MM.1S (cell line): ENCODE measurements at places on chromosomes 7 and 10.
A peak's percentile ranks its signal among the peaks of the same experiment; 100 is the strongest.

DNA sequence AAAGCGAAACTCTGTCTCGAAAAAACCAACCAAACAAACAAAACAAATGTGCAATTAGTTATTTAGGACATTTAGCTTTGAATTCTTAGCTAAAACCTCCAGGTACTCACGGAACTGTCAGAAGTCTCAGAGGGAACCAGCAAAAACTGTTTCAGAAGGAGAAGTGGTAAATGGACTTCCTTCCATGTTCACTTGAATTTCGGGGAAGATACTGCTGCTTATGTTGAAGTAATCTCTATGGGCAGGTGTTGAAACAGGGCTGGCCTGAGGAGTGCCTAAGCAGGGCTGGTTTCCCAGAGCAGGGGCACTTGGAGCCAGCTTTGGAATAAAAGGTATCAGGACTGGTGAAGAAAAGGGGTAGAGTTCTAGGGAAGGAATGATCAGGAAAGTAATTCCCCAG, 2.4 kb upstream of the EXOC6 start:
- peak; percentile 8 for DNase-seq

DNA sequence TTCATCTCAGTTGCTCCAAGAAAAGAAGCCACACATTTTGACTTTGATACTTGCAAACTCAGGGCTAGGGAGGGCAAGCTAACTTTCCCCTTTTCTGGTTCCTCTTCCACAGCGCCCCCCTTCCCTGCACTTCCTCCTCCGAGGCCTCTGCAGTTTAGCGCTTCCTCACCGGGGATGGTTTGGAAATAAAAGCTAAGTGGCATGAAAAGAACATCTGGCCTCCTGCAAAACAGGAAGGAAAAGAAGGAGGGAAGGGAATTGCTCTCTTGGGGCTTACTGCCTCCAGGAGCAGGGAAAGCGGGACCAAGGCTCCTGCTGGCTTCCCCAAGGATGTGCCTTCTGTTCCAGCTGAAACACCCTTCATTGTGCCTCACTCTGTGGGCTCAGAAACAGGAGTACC, 42.3 kb downstream of the PRKCQ start:
- no peak for DNase-seq

- no peak for DNase-seq
Measured at GRCh38 chr10:44983895-44984278, 5.3 kb upstream of the DEPP1 start.

DNA sequence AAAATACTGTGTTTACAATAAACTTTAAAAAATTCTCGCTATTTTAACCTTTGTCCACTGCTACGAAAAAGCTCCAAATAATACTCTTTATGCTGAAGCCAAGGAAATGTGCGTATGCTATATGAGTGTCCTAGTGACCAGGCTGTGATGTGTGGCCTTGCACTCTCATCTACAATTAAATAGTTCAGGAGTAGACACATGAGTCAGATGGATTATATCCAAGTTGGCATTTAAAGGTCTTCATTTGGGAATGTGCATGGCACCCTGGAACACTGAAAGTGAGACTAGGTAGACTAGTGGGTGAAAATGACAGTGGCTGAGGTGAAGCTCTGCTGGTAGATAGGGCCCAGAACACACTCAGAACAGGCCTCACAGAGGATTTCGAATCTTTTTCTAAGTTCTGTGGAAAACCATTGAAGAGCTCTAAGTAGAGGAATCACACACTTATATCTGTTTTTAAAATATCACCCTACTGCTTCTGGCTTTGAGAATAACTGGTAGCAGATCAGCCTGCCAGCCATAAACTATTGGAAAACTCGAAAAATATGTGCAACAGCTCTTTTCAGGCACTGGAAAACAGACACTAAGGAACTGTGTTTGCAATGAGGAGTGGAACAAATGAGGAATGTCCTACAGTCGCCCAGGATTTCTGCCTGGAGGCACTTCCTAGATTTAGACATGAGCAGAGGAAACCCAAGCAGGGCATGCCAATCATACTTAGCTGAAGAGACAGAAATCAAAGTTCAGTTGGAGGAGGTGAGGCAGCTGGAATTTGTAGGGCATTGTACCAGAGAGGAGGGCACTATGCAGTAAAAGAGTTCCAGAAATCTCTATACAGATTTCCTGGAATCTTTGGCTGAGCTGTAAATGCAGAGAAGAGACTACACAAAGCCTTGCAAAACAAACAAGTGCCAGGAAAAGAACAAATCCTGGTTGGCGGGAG, 603.8 kb upstream of the LRRTM3 start:
- DNase-seq, result no peak

DNA sequence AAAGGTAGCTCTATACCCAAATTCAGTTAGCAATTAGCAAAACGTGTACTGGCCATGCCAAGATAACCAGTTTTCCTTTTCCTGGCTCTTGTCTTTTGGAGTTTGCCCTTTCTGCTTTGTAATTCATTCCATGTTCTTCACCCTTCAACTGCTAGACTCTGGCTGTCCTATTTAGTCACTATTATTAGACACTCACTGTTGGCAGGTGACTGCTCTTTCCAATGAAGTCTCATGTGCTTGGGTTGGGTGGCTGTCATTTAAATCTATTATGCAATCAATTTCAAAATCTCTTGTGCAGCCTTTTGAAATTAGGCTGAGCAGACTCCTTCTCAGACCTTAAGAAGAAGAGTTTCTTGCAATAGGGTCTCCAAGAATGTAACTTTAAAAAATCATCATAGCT, 266.5 kb downstream of the GPR158 start:
- DNase-seq, result no peak

DNA sequence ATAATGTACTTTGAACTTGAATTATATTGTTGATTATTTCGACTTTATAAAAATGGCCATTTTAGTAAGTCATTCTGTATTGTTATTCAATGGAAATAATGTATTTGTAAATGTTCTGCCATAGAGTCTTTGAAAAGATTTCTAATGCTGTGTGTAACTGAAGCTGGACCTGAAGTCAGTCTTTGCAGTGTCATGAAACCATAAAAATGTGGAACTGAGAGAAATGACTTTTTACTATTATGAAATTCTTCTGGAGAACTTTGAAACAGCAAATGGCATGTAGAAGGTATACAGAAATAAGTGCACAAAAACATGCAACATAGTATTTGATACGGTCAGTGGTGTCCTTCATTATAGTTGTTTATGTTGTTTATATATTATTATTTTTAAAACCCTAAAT, 59.7 kb upstream of the ADRA2A start:
- DNase-seq, result no peak

- DNase-seq, result no peak
Measured at GRCh38 chr10:11105676-11106004, 88.0 kb downstream of the CELF2 start.

- DNase-seq, result no peak
Measured at GRCh38 chr7:150648353-150649079, 16.3 kb upstream of the GIMAP6 start.

- peak; percentile 74 for DNase-seq
Measured at GRCh38 chr7:7761974-7762779, 43.8 kb upstream of the RPA3 start.

GRCh38 chr10:2611603-2612002, 455.7 kb upstream of the PFKP start:
- DNase-seq, result no peak

- no peak for DNase-seq
Measured at GRCh38 chr10:116070743-116071320, 202.2 kb downstream of the GFRA1 start.

GRCh38 chr10:50618624-50619023, 5.1 kb downstream of the SGMS1 start:
- no peak for DNase-seq

- no peak for DNase-seq
Measured at GRCh38 chr7:107799647-107800264, 3.3 kb downstream of the SLC26A3 start.

- no peak for DNase-seq
Measured at GRCh38 chr10:36500266-36500665, 625.1 kb upstream of the ANKRD30A start.

GRCh38 chr7:120441850-120442249, 168.9 kb downstream of the KCND2 start:
- peak; percentile 71 for DNase-seq

- DNase-seq, result no peak
Measured at GRCh38 chr10:74587109-74587854, 239.1 kb upstream of the KAT6B start.
